ENCODE measurements at places on chromosomes 7 and 10.

- peak; percentile 27 for DNase-seq
Observed at GRCh38 chr7:23472956-23473843, 2.9 kb upstream of the IGF2BP3 start.

DNA sequence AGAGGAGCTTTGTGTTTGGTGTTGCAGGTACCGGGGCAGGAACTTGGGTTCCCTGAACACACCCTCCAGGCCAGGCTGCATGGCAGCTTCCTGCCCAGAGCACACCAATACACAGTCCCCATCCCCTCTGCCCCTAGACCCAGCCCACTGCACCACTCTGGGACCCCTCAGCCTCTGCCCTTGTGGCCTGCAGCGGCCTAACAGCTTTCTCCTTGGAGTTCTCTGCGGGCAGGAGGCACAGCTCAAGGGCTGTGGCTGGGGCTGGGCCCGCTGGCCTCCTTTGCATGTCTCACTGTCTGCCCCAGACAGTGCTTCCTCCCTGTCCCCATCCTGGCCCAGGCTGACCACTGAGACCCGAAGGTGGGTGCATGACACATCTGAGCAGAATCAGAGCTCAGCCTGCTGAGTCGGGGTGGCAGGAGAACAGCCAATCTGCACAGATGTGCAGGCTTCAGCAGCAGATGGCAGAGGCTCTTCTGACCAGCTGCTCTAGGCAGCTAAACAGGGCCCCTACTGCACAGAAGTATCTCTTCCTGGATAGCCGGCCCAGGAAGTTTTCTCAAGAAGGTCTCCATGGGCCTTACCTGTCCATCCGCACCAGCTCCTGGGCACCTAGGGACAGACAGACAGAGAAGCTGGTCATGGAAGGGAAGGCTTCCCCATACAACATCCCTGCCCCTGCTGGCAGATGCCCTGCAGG lies 20.8 kb downstream of the VSIR start:
- no peak for DNase-seq

- DNase-seq = no peak
Observed at GRCh38 chr7:108124820-108125219, 5.3 kb downstream of the LAMB4 start.

DNA sequence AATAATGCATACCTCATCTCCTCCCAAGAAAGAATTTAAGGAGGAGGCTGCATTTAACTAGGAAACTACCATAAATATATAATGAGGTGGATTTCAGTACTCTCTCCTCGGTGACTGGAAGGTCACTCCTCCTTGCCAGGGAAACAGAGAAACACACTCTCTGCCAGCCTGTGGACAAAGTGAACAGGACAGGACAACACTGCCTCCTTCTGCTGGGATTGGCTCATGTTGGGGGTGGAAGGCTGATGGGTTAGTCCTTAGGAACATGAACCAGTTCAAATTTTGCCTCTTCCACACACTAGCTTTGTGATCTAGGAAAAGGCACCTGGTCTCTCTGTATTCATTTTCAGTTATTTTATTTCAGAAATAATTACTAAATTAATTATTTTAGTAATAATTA lies 50.6 kb upstream of the STEAP4 start:
- DNase-seq = no peak

DNA sequence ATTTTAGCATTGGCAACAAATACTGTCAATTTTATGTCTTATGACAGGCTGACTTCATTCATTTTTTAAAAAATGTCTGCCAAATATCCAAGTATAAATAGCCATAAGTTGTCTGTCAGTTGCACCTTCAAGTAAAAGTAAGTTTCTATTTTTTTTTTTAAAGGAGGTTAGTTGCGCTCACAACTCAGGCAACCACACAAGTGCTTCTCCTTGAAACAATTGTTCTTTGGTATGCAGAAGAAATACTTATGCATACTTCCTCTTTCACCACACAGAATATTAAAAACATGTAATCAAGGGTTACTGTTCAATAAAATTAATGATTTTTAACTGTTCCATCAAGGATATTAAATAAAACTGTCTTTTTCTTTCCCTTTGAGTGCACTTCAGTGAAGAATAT lies 97.9 kb downstream of the RTKN2 start:
- DNase-seq = no peak
